Mucosa of descending colon (tissue), 3 donors: ENCODE measurements at places on chromosomes 12 and 14. TPM values are rescaled to one million over a fixed set of nuclear protein-coding genes. Genes with fewer than 3 reads are reported as not detected.

DNA sequence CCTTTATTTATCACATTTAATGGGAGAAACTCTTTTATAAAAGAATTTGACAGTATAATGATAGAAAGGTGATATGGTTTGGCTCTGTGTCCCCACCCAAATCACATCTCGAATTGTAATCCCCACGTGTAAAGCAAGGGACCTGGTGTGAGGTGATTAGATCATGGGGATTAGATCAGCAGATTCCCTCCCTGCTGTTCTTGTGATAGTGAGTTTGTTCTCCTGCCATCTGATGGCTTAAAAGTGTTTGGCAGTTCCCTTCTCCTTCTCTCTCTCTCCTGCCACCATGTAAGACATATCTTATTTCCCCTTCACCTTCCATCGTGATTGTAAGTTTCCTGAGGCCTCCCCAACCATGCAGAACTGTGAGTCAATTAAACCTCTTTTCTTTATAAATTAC, 1110.3 kb downstream of the FLRT2 start:
- DNase-seq = no peak

GRCh38 chr12:60819794-60820193, 1224.0 kb downstream of the SLC16A7 start:
- DNase-seq = no peak

GRCh38 chr12:75996861-75997447, 34.6 kb downstream of the PHLDA1 start:
- no peak for DNase-seq

- DNase-seq = no peak
Observed at GRCh38 chr12:106301241-106301610, 1.3 kb upstream of the TCP11L2 start.

- no peak for DNase-seq
Observed at GRCh38 chr12:102096855-102097254, 23.1 kb downstream of the NUP37 start.

DNA sequence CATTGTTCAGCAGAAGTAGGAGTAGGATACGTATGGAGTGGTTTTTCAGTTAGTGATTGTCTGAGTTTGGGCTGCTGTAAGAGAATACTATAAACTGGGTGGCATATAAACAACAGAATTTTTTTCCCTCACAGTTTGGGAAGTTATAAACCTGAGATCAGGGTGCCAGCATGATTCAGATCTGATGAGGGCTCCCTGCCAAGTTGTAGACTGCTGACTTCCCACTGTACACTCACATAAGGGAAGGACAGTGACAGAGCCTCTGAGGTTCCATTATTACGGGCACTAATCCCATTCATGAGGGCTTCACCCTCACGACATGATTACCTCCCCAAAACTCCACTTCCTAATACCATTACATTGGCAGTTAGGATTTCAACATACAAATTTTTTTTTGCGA, 50.7 kb downstream of the ACSM4 start:
- DNase-seq = no peak

GRCh38 chr12:22083167-22083566, 37.1 kb downstream of the CMAS start:
- no peak for DNase-seq

- DNase-seq = no peak
Observed at GRCh38 chr12:104681012-104681690, 224.4 kb downstream of the CHST11 start.

- DNase-seq = no peak
Observed at GRCh38 chr14:70555890-70556289, 21.1 kb upstream of the ADAM20 start.

The LIN7A gene
- total RNA-seq = 3.1 TPM

The SERPINA3 gene
- total RNA-seq = 3.1 TPM

The LIMA1 gene
- 364 TPM for total RNA-seq

The IL26 gene
- total RNA-seq = not detected

The CLEC2D gene
- 7.1 TPM for total RNA-seq

The JAG2 gene
- total RNA-seq = 5.6 TPM

The BMAL2 gene
- total RNA-seq = 3.6 TPM

The RAD51AP1 gene
- total RNA-seq = 2.2 TPM

The SRGAP1 gene
- 12.2 TPM for total RNA-seq

The KERA gene
- total RNA-seq = 0.32 TPM

The EIF2B1 gene
- 42.9 TPM for total RNA-seq
